ENCODE measurements at places on chromosomes 1 and 21. TPM values are rescaled to one million over a fixed set of nuclear protein-coding genes. Genes with fewer than 3 reads are reported as not detected.

The WNT9A gene
- total RNA-seq = 3.9 TPM

The OR6K3 gene
- total RNA-seq = 0.19 TPM

The TMPRSS15 gene
- total RNA-seq = not detected

The STYXL2 gene
- not detected for total RNA-seq

The SPATA21 gene
- not detected for total RNA-seq

The TIE1 gene
- total RNA-seq = 1,011 TPM

The GMEB1 gene
- 12.1 TPM for total RNA-seq

The ZBTB18 gene
- 43.1 TPM for total RNA-seq

The CRYAA gene
- total RNA-seq = not detected

The PDXK gene
- total RNA-seq = 39.2 TPM

The TCHHL1 gene
- total RNA-seq = not detected

The MATN1 gene
- total RNA-seq = under 0.01 TPM

The CDA gene
- total RNA-seq = 0.98 TPM

The TMEM51 gene
- 12.4 TPM for total RNA-seq

The ZNF683 gene
- total RNA-seq = not detected

The ZFP69B gene
- 3.9 TPM for total RNA-seq

The AIRE gene
- under 0.01 TPM for total RNA-seq

The BTBD8 gene
- 2.0 TPM for total RNA-seq

The ADAM30 gene
- total RNA-seq = not detected

The MPL gene
- 0.10 TPM for total RNA-seq

The SPRR1A gene
- total RNA-seq = not detected

The KRTAP10-9 gene
- not detected for total RNA-seq

The FAM72C gene
- total RNA-seq = 0.33 TPM

The KHDC4 gene
- 36.6 TPM for total RNA-seq

The KCND3 gene
- total RNA-seq = under 0.01 TPM

The ACTL8 gene
- not detected for total RNA-seq

The CFHR1 gene
- total RNA-seq = 0.48 TPM

The LRRC38 gene
- total RNA-seq = not detected

The CAMSAP2 gene
- 44.1 TPM for total RNA-seq

The EPHA10 gene
- total RNA-seq = not detected

The TOR1AIP2 gene
- total RNA-seq = 156 TPM

The HSPB7 gene
- not detected for total RNA-seq

The CDC42 gene
- total RNA-seq = 879 TPM

The SEMA4A gene
- 0.65 TPM for total RNA-seq

The DPYD gene
- 28.1 TPM for total RNA-seq

The ADORA1 gene
- total RNA-seq = not detected

The SAMD13 gene
- 2.4 TPM for total RNA-seq

The LEFTY2 gene
- under 0.01 TPM for total RNA-seq

The SYNJ1 gene
- 7.8 TPM for total RNA-seq

The GNAT2 gene
- not detected for total RNA-seq

The CD101 gene
- total RNA-seq = 0.10 TPM

The TRIM63 gene
- total RNA-seq = not detected

The ACOT11 gene
- 3.6 TPM for total RNA-seq

The GRHL3 gene
- total RNA-seq = not detected

The SYT2 gene
- not detected for total RNA-seq

The NIT1 gene
- total RNA-seq = 11.8 TPM

The CEPT1 gene
- total RNA-seq = 27.1 TPM

The TMEM82 gene
- not detected for total RNA-seq

The HCN3 gene
- 0.65 TPM for total RNA-seq

The OVAAL gene
- not detected for total RNA-seq

The IFI44 gene
- 13.1 TPM for total RNA-seq

The LCE3D gene
- not detected for total RNA-seq

The PGBD5 gene
- not detected for total RNA-seq

The ARHGEF2 gene
- total RNA-seq = 106 TPM

The MARK1 gene
- 2.3 TPM for total RNA-seq

The NMNAT2 gene
- 0.57 TPM for total RNA-seq

The GPR61 gene
- total RNA-seq = not detected

The BGLAP gene
- 0.19 TPM for total RNA-seq

The DIRAS3 gene
- total RNA-seq = 0.98 TPM

Data from vein endothelial cell (primary cell).